NCI-H1436 (cell line): ENCODE measurements at places on chromosomes 12 and 14.

DNA sequence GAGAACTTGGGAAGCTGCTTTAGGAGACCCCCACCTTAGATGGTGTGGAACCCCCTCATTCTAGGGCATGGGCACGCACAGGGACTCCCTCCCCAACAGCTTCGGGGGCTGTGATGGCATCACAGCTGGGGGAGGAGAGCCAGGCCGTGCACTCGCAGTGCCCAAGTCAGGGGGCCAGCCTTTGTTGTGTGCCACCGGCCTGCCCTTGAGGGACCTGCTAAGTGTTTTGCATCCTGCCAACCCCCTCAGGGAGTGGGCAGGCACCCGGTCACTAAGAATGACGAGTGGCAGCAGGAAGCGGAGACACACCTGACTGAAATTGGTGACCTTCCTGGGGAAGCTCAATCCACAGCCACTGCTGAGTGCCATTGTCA is 334.9 kb upstream of the SFSWAP start:
- no peak for DNase-seq

DNA sequence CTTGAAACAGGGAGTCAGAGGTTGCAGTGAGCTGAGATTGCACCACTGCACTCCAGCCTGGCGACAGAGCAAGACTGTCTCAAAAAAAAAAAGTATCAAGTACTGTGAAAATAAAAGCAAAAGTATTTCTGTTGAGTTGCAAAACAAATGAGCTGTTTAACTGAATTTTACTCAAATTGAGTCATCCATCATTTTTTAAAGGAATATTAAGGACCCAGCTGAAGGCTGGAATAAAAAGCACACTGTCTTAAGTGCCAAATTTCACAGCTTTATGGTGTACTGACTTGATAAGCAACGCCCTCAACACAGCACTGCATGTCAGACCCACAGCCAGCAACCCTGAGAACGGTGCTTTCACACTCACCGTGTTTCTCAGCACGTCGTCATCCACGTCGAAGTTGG is 57.9 kb downstream of the AMN start:
- DNase-seq, result no peak

- no peak for DNase-seq
These were observed 80.7 kb downstream of the NPAS3 start for GRCh38 chr14:33019346-33019745.

DNA sequence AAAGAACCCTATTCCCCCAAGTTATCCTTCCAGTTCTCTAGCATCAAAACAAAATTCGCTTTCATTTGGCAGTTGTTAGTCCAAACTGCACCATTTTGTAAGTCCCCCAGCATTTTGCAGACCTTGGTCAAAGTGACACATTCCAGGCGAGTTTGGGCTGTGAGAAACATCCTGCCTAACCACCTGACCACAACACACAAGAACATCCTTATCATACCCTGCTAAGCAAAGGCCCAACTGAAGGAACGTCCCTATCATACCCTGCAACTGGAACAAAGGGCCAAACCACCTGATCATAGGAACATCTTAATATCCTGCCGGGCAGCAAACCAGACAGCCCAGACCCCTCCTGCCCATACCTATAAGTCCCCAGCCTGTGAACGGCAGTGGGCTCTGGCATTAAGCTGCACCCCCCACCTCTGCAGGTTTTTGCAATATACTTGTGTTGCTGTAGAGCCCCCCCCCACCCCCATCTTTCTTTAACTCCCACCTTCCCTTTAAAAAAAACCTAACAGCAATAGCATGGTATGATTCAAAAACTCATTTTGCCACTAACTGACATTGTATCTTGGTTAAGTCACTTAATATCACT is 2.7 kb downstream of the PCNX4 start:
- DNase-seq, result no peak

GRCh38 chr12:79098530-79098929 is 234.0 kb downstream of the SYT1 start:
- no peak for DNase-seq

DNA sequence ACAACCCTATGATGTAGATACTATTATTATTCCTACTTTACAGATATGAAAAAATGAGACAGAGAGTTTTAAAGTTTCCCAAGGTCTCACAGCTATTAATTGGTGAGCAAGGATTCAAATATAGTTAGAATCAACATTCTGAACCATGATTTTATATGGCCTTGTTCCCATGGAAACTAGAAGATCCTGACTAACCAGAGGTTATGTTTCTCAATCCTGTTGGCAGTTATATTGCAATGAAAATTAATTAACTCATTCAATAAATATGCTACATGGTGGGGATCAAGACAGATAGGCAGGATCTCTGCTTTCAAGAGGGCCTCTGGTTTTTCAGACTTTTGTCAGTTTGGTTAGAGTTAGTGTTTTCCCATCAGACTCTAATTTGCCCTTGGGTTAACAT is 9.3 kb upstream of the FUT8 start:
- DNase-seq, result no peak

DNA sequence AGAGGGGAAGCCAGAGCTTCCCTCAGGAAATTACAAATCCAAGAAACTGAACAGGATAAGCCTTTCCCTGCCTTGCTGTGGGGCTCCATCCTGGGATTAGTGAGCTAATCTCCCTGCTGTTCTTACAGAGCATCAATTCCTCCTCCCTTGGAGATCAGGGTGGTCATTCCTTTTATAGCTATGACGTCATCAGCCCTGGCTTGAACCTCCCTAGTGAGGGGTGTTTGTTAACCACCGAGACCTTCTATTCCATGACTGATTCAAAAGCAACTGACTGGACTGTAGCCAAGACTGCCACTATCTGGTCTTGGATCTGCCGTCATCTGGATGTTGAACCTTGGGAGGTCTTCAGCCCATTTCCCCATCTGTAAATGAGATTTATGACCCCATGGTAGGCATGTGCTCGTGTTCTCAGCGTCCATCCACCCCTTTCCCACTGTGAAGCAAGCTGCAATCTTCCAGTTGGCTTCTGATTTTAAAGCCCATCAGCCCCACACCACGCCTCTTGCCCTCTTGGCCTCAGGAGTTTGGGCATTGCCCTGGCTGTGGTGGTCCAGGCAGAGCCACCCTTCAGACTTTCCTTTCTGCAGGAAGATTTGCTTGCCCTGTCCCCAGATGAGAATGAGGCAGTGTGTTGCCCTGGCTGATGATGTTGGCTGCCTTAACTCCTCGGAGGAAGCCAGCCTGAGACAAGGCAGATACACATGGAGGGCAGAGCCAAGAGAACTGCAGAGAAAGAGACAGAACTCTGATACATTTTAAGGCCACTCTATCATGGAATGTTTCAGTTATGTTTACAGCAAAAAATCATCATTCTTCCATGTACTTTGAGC is 59.6 kb upstream of the ACTN1 start:
- DNase-seq, result no peak

DNA sequence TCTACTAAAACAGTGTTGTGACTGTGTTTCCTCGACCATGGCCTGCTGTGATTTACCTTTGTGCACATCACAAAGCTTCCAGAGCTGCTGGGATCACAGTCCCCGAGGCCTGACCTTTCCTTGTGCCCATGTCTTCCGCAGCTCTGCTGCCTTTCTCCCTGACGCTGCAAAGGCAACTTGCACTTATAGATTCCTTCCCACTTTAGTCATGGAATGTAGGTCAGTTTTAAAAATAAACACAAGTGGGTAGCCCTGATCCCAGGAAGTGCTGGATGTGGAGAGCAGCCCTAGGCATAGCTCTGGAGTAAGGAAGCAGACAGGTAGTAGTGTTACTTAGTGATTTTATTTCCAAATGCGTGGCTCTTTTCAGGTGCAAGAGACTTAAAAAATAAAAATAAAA is 825.7 kb downstream of the AACS start:
- DNase-seq, result no peak

DNA sequence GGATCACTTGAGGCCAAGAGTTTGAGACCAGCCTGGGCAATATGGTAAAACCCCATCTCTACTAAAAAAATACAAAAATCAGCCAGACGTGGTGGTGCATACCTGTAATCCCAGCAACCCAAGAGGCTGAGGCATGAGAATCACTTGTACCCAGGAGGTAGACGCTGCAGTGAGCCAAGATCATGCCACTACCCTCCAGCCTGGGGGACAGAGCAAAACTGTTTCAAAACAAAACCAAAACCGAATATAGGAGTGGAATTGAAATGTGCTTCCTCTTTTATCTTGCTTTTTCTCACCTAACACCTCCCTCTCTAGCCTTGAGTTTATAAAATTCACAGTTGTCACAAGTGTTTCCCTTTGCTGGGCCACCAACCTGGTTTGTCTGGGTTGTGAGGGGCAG is 181.9 kb downstream of the PAH start:
- no peak for DNase-seq

GRCh38 chr12:52279422-52280318 is 5.2 kb downstream of the KRT86 start:
- DNase-seq, result no peak

- DNase-seq, result no peak
These were observed 30.1 kb upstream of the DLK1 start for GRCh38 chr14:100696590-100696989.

GRCh38 chr12:108253540-108253939 is 85.6 kb downstream of the CMKLR1 start:
- DNase-seq, result no peak

- no peak for DNase-seq
These were observed 30.4 kb downstream of the CCNK start for GRCh38 chr14:99511421-99512109.

GRCh38 chr14:84976805-84977204 is 553.1 kb upstream of the FLRT2 start:
- no peak for DNase-seq

GRCh38 chr12:69274861-69275260 is 35.5 kb downstream of the CPSF6 start:
- DNase-seq, result no peak

DNA sequence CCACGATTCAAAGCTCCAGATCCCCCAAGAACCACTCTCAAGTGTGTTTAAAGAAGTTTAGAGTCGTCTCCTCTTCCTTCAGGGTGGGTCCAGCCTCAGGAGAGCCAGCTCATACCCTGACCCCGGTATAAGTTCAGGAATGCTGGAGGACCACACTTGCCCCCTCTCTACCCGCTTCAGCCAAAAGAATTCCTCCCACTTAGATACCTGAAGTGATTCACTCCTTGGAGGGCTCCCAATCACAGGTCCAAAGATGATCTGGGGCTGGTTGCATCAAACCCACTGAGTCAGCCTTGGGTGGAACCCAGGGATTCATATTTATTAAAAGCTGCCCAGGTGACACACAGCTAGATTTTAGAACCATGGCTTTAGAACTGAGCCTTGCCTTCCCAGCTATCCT is 133.5 kb upstream of the PARP11 start:
- DNase-seq, result no peak

DNA sequence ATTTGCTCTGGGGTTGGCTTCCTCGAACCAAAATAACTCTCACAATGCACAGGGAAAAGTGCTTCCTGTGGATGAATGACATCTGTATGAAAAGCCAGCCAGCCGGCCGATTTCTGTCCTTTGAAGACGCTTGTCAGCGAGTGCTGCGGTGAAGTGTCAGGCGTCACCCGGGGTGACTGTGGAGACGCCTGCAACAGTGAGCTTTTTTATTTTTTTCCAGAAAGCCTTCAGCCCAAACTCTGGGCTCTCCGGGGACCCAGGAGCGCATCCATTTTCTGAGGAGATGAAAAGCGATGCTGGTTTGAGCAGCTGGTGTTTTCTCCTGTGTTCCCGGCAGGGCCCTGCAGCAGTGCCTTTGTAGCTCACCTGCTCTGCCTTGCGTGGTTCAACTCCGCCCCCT is 147.9 kb upstream of the MYL2 start:
- peak; percentile 17 for DNase-seq

DNA sequence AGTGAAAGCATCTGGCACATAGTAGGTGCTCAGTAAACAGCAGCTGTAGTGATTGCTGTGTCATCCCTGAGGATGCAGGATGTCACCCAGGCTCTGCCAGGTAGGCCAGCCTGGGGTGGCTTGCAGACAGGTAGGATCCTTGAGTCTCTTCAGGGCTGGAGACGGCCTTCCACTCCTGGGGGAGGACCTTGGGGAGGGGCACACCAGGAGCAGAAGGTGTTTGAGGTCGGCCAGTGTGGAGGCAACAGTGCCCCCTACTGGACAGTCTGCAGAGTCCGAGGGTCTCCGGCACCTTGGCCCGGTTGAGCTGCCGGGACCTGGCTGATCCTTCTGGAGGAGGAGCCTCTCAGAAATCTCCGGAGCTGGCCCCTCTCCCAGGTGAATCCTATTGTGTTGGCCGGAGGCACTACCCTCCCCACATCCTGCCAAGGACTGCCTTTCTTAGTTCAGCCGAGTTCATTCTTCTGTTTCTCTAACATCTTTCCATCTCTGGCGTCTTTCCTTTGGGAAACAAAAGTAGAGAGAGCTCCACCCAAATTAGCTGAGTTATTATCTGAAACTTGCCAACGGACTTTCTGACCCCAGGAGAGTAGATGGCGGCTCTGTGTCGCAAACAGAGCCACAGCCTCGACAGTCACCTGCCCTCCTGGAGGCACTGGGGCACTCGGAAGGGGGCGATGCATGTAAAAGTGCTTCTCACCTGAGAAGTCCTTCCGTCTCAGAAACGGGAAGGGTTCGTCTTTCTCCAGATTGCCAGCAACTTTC is 41.8 kb upstream of the CLMN start:
- no peak for DNase-seq

- no peak for DNase-seq
These were observed 248.2 kb downstream of the SLC41A2 start for GRCh38 chr12:104709692-104710435.

GRCh38 chr12:63836936-63837335 is 7.6 kb upstream of the SRGAP1 start:
- no peak for DNase-seq
